Bronchial epithelial cell (primary cell): ENCODE measurements at places on chromosomes 4 and X. TPM values are rescaled to one million over a fixed set of nuclear protein-coding genes. Genes with fewer than 3 reads are reported as not detected.
A peak's percentile ranks its signal among the peaks of the same experiment; 100 is the strongest.

The EMCN gene
- not detected in 2 replicates for total RNA-seq

The S100G gene
- not detected in 2 replicates for total RNA-seq

The SYP gene
- under 0.01 TPM in 2 replicates for total RNA-seq

The TCEAL5 gene
- total RNA-seq, result not detected in 2 replicates

GRCh38 chrX:23789386-23790154, 6.6 kb downstream of the SAT1 start:
- no peak for DNase-seq

DNA sequence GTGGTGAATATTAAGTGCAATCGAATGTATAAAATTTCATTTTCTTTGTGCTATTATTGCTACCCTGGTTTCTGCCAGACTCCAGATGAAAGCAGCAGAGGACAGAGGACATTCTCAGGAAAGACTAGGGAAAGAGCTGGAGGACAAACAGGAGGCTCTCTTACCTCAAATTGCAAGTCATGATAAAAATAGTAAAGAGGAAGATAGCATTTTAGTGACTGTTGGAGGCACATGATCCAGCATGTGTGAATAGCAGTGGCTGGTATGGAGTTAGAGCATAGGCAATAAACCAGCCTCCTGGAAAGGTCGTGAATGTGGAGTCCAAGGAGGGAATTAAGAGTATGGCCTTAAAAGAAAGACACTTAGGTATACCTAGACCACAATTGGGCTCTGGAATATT, 1040.0 kb downstream of the STPG2 start:
- peak; percentile 16 for DNase-seq

- no peak for DNase-seq
Observed at GRCh38 chrX:96770315-96770714, 85.7 kb downstream of the DIAPH2 start.

GRCh38 chr4:174592256-174592984, 70.1 kb upstream of the HPGD start:
- DNase-seq, result peak; percentile 63
